Substantia nigra (tissue), 51 donors: ENCODE measurements at places on chromosomes 3 and 15.
A peak's percentile ranks its signal among the peaks of the same experiment; 100 is the strongest.

DNA sequence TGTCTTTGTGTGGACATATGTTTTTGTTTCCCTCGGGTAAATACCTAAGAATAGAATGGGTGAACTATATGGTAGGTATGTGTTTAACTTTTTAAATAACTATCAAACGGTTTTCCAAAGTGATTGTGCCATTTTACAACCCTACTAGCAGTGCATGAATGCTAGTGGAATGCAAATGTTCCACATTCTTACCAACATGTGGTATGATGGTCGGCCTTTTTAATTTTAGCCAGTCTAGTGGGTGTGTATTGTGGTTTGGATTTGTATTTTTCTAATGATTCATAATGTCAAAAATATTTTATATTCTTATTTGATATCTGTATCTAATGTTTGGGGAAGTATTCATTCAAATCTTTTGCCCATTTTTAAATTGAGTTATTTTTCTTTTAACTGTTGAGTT, 68.2 kb upstream of the SMAD3 start:
- DNase-seq: no peak

- DNase-seq: no peak
Measured at GRCh38 chr3:14614862-14615261, 36.7 kb upstream of the CCDC174 start.

DNA sequence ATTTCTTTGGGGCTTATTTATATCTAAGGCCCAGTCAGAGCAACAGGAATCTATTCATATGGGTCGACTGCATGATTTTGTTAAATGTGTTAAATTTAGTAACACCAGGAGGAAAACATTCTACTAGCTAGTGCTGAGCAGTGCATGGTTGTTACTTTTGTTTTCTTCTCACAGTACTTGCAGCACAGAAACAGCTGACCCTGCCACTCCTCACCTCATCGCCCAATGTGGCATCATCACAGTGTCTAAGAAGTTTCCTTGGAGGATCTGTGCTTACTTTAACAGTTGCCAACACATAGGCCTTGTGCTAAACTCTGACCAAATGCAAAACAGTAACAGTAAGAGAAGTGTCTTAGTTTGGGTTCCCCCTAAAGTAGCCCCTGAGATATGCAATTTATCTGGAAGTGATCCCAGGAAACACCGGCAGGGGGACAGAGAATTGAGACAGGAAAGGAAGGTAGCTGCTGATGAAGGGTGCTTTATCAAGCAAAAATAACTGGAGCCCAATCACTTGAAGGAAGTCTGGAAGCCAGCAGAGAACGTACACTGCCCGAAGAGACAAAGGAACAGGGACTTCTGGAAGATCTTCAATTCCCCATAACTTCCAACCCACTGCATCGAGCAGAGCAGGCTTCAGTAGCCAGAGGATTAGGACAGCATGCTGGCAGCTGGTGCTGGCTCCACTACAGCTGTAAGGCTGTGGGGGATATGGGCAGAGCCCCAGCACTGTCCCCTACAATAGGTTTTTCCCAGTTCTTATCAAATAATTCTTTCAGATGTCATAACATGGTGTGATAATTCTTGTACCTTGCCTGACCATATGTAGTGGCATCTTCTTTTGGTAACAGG, 36.0 kb upstream of the ULK4 start:
- no peak for DNase-seq

DNA sequence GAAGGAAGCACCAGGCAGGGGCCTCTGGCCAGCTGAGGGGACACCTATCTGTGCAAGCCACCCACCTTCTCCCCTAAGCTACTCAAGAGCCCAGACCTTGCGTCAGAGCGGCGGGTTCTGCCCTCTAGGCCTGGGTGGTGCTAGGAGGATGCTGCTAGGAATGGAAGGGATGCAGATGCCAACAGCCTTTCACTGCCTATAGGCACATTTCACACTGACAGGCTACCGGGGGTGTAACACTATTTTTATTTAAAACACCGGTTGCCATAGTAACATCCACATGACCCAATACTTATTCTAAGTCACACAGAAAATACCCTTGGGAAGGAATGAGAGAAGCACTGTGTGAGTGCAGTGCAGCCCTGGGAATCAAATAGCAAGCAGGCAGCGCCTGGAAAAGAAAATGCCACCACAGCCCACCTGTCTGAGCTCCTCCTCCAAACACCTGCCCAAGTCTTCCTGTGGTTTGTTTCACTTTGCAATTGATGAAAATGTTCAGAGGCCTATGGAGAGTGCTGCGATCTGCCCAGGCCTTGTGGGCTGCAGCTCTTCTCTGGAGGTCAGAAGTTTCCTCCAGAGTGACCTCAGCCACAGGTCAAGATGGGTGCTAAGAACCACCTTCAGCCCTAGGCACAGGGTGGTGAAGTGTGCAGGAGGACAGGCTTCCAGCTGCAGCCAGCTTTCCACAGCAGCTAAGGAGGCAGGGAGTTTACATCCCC, 113.5 kb upstream of the TOPAZ1 start:
- DNase-seq: no peak

GRCh38 chr3:138271189-138271794, 58.4 kb downstream of the NME9 start:
- DNase-seq: no peak

GRCh38 chr3:12973827-12974226, 99.4 kb downstream of the IQSEC1 start:
- no peak for DNase-seq

- DNase-seq: no peak
Measured at GRCh38 chr3:171135549-171135948, 109.0 kb upstream of the SLC2A2 start.

DNA sequence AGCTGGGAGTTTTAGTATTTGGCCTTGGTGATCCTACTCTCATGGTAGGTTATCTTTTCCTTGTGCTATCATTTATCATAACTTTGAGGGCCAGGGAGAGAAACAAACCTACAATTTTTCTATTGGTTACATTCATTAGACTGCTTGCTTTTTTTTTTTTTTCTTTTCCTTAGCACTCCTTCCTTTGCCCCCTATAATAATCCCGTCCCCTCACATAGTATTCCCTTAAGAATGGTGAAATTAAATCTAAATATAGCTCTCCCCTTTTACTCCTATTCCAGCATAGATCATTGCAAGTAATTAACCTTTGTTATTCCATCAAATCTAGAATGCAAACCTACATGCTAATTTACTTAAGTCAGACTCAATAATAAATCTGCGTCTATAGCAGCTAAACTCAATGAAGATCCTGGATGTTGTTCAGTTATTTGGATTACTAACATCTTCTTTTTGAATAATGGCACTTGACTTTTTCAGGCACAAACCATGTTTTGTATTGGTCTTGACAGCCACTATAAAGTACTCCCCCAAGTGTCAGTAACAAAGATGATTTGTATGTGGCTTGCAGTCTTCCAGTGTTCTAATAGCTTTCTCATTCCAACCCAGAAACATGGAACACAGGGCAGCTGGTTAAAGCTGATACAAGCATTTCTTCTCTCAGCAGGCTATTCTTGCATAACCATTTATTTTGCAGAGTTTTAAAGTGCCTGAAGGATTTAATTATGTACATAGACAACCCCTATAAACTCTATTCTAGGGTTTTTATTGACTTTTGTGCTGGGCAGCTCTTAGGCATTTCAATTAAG, 420.6 kb downstream of the MECOM start:
- DNase-seq: no peak

DNA sequence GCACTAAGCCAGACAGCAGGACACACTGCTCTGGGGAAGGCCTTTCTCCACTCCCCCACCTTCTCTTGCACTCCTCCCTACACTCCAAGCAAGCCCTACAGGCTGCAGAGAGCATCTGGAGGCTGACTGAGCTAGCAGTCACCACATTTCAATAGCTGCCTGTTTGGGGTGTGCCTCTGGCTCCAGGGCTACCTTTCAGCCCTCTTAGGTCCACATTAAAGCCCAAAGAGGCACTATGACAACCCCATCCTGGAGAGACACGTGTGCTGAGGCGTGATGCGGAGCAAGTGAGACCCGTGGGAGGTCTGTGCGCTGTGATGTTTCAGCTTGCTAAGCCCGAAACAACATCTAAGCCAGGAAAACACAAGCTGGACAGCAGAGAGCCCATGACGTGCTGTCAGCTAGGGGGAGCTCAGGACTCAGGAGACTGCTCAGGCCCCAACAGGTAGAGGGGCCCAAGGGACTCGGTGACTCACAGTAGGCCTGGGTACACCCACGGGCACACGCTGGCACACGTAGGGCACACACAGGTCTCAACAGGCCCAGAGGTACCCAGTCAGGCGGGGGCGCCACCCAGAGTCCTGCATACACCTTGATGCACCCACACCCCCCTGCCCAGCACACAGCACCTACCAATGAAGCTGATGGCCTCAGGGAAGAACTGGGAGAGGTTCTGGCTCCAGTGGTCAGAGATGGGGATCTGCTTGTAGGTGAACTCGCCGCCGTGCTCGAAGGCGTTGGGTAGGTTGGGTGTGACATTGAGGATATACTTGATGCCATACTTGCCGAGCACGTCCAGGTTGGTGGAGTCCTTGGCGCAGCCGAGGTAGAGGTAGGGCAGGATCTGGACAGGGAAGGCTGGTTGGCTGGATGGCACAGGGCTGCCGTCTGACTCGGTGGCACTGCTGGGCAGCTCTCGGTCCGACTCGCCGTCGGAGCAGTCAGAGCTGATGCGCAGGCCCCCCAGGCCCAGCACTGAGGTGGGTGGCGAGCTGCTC, 2.8 kb downstream of the DUSP7 start:
- DNase-seq: peak; percentile 68

DNA sequence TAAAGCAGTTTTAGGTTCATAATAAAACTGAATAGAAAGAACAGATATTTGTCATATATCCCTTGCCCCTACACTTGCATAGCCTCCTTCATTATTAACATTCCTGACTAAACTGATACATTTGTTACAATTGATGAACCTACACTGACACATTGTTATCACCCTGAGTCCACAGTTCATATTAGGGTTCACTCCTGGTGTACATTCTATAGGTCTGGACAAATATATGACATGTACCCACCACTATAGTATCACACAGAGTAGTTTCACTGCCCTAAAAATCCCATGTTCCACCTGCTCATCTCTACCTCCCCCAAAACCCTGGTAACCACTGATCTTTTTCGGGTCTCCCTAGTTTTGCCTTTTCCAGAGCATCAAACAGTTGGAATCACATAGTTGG, 13.8 kb downstream of the DCBLD2 start:
- DNase-seq: no peak

DNA sequence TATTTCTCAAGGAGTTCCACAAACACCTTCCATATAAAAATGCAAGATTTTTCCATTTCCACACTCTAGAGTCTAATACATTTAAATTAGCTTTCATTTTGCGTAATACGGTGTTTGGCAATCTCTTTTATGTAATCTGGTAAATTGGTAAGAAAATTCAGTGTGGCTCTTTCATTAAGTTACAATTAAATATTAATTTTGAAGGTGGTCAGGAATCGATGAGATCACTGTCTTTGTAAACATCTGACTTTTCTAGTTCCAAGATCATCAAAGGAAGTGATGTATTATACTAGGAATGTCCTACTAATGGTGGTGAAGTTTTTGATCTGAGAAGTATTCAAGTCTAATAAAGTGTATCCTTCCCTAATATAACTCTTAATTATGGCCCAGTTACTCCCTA, 1.1 kb upstream of the UTS2B start:
- no peak for DNase-seq

- no peak for DNase-seq
Measured at GRCh38 chr15:96058103-96058851, 272.2 kb upstream of the NR2F2 start.

- DNase-seq: no peak
Measured at GRCh38 chr3:61922118-61922517, 360.7 kb downstream of the PTPRG start.

GRCh38 chr3:123657568-123657967, 72.7 kb upstream of the HACD2 start:
- no peak for DNase-seq

DNA sequence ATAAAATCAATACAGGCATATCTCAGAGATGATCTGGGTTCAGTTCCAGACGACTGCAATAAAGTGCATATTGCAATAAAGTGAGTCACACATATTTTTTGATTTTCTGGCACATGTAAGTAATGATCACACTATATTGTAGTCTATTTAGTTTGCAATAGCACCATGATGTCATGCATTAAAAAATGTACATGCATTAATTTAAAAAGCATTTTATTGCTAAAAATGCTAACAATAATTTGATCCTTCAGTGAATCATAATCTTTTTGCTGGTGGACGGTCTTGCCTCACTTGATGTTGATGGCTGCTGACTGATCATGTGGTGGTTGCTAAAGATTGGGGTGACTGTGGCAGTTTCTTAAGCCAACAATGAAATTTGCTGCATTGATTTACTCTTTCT, 511.1 kb downstream of the OTOL1 start:
- DNase-seq: no peak

- DNase-seq: no peak
Measured at GRCh38 chr15:100175406-100176114, 166.2 kb downstream of the ADAMTS17 start.

DNA sequence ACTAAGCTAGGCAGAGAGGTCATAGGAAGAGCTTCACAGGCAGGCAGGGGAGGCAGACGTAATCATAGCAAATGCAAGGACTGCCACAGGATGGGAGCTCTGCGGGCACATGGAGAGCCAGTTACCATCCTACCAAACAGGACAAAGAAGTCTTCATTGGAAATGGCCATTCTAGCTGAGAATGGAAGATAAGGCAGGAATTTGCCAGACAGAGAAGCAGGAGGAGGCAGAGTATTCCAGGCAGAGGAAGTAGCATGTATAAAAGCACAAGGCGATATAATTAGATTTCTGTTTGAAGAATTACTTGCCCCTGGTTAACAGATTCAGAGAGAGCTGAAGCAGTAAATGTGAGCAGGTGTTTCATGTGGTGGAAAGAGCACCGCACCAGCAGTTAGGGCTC, 3.5 kb upstream of the SEMA5B start:
- DNase-seq: no peak

DNA sequence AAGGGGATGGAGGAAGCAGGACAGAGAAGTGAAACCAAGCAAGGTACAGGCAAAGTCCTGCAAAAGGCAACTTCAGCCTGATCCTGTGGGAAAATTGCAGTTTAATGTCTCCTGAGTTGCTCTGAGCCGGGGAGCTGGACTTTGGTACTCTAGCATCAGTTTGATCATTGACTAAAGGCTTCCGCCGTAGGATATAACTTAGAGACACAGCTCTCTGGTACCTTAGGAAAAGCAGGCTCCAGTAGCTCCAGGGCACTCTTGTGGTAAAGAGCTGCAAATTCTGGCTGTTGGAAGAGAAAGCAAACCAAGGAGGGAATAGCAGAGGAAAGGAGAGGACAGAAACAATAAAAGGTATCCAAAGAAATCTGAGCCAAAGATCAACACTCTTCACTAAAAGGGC, 521.1 kb downstream of the PLOD2 start:
- no peak for DNase-seq

- no peak for DNase-seq
Measured at GRCh38 chr3:50327129-50327528, 894 bp downstream of the TUSC2 start.

GRCh38 chr3:30934208-30934550, 39.7 kb upstream of the GADL1 start:
- DNase-seq: no peak

DNA sequence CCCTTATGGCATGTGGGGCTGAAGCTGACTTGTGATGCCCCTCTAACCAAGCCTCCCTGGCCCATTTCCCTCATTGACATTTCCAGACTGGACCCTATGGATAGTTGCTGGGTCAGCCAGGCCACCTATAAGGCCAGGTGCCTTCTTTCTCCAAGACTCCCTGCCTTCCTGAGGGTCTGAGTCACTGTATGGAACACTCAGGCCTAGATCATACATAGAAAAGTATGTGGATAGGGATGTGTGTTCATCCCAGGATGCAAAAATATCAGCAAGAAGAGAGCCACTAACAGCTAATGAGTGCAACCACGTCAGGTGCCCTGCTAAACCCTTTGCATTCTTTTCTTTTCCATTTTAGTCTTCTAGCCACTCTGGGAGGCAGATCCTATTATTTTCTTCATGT, 168.4 kb upstream of the WNT5A start:
- DNase-seq: no peak

GRCh38 chr3:179416681-179417080, 34.6 kb downstream of the GNB4 start:
- no peak for DNase-seq
